ENCODE measurements at places on chromosomes 2 and 18. TPM values are rescaled to one million over a fixed set of nuclear protein-coding genes. Genes with fewer than 3 reads are reported as not detected.

The C2orf74 gene
- 39.1 TPM for total RNA-seq

- DNase-seq: no peak
Measured at GRCh38 chr2:200603972-200604371, 18.2 kb downstream of the AOX1 start.

GRCh38 chr2:79855264-79856006, 342.6 kb downstream of the CTNNA2 start:
- DNase-seq: peak; percentile 3

The TRIM43 gene
- total RNA-seq: not detected

- DNase-seq: no peak
Measured at GRCh38 chr2:8214036-8214615, 467.7 kb upstream of the ID2 start.

DNA sequence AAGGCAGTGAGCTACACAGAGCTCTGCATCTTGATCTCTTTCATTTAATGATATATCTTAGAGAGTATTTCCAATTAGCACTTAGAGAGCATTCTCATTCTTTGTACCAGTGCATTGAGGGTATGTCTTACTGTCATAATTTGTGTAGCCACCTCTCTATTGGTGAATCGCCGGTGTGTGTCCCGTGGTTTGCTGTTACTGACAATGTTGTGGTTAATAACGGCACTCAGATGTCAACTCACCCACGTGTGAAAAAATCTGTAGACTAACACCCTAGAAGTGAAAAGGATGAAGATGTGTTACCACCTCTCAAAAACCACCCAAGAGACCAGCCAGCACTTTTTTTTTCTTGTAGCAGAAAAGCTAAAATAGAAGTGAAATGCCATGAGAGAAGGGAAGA, 37.1 kb downstream of the TEX51 start:
- DNase-seq: no peak

DNA sequence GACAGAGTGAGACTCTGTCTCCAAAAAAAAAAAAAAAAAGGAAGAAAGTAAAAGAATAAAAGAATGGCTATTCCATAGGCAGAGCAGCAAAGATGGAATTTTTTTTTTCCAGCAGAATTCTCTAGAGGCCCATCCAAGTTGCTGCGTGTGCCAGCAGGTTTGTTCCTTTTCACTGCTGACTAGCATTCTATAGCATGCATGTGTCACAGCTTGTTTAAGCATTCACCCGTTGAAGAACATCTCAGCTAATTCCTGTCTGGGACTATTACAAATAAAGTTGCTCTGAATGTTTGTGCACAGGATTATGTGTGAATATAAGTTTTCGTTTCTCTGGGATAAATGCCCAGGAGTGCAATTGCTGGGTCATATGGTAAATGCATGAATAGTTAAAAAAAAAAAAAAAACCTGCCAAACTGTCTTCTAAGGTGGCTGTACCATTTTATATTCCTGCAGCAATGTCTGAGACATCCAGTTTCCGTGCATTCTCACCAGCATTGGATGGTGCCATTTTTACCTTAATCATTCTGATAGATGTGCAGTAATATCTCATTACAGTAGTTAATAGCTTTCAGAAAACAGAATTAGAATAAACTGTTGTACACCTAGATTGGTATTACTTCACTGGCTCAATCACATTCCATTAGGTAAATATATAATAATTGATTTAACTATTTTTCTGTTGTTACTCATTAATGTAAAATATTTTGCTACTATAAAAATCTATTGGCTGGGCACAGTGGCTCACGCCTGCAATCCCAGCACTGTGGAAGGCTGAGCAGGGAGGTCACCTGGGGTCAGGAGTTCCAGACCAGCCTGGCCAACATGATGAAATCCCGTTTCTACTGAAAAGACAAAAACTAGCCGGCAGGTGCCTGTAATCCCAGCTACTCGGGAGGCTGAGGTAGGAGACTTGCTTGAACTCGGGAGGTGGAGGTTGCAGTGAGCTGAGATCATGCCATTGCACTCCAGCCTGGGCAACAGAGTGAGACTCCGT, 47.5 kb upstream of the ASAP2 start:
- DNase-seq: no peak

DNA sequence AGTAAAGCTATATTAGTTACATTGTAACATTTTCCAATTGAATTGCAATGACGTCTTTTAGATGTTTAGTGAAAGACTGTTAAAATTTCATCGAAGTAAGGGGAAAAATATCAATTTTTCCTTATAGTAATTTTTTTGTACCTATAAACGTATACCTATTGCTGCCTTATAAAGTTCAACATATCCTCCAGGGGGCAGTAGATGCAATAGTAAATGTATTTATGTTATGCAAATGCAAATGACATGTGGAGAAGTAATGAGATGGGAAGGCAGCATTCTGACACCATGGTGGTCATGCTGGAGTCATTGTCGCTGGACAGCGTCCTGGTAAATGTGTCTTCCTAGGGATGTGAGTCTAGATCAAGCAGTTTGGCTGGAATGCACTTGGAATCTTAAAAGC, 38.7 kb downstream of the MSTN start:
- DNase-seq: peak; percentile 37

The TUBB8B gene
- not detected for total RNA-seq

DNA sequence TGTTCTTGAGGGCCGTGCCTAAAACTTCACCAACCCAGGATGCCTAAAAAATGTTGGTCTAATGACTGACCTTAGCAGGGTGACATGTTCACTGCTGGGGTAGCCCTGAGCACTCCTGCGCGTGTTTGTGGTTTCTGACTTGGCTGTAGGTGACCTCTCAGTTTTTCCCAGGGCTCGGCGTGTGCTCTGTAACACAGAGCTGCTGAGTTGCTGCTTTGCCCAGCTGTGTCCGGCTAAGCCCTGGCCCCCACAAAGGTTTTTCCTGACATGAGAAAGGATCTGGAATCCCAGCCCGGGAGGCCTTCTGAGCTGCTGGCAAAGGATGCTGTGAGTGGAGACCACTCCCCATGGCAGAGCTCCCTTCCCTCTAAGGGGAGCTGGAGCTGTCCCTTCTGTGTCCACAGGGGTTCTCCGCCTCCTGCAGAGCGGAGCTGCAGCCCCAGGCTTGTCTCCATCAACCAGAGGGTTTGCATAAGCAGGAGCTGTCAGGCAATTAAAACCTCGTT, 52.7 kb downstream of the CRIM1 start:
- peak; percentile 38 for DNase-seq

GRCh38 chr2:113992090-113992489, 102.2 kb downstream of the ACTR3 start:
- DNase-seq: no peak

The LRRC30 gene
- not detected for total RNA-seq

DNA sequence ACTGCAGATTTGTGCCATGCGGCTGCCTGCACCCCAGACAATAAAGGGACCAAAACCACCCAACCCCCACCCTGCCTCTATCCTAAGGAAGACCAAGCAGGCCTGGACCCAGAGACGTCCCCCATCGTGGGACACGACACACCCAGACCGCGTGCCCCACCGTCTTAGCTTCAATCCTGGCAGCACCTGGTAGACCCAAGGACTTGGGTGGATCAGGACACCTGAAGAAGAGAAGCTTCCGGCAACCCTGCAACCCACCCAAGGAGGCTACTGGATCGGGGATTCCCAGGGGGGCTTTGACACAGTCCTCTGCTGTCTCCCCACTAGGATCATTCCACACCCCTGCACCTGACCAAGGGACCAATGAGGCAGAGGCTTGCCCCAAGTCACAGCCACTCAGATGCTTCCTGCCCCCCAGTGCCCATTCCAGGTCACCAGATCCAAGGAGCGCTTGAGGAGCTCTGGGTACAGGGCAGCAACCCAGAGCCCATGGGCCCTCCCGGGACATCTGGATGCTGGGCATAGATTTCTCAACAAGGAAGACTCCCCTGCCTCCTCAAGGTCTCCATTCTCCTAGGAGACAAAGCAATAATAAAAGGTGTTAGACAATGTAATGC, 3.6 kb downstream of the ALPI start:
- no peak for DNase-seq

The FTCDNL1 gene
- 2.8 TPM for total RNA-seq

The MAPK4 gene
- total RNA-seq: not detected

DNA sequence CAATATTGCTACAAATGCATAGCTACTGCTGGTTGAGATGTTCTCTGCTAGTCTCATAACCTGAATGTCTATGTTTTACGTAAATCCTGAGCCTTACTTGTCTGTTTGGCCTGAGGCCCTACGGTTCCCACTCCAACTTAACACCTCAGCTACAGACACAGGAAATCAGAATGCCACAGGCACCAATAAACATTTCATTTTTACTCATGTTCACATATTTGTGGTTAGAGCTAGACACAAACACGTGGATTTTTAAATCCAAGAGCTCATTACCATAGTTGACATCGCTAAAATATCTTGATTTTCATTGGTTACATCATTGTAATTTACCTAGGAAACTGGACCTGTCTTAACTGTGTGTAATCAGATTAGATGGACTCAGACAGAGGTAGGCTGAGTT, 263.8 kb upstream of the CDH19 start:
- DNase-seq: no peak

DNA sequence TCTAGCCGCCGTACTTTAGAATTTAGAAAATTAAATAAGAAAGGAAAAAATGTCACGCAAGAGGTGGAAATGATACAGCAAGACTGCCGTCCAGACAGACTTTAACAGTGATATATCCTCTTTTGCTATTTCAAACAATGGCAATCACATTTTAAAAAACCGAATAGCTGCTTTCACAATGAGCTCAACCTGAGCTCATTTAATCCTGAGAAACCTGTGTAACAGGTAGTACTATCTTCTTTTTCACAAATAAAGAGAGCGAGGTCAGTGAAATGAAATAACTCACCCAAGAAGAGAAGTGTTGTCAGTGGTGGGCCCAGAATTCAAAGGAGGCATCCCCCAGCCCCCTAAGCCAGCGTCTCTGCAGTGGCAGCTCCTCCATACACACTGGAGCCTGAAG, 60.7 kb upstream of the DAPL1 start:
- DNase-seq: no peak

DNA sequence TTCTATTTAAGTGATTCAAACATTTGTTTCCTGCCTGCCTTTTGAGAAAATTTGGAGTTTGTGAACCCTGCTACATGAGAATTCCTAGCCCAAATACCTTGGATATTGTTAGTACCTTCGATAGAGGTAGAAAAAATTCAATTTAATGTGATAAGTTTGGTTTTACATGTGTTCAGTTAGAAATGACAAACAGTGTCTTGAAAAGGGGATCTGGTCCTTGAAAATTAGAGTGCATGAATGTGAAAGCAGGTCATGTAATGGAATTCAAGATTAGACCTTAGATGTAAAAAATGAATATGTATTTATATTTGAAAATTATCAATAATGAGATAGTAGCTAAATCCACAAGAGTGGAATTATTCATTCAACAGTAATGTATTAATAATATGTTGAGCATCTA, 70.5 kb downstream of the PIK3C3 start:
- DNase-seq: no peak

- peak; percentile 14 for DNase-seq
Measured at GRCh38 chr2:54041135-54041534, 70.3 kb upstream of the PSME4 start.

DNA sequence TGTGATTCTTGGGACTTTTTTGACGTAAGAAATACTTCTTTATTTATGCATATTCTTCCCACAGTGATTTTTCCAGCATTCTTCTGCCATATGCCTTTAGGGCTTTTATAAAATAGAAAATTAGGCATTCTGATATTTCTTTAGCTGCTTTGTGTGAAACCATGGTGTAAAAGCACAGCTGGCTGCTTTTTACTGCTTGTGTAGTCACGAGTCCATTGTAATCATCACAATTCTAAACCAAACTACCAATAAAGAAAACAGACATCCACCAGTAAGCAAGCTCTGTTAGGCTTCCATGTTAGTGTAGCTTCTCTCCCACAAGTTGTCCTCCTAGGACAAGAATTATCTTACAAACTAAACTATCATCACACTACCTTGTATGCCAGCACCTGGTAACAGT, 62.6 kb downstream of the EIF5B start:
- DNase-seq: no peak

DNA sequence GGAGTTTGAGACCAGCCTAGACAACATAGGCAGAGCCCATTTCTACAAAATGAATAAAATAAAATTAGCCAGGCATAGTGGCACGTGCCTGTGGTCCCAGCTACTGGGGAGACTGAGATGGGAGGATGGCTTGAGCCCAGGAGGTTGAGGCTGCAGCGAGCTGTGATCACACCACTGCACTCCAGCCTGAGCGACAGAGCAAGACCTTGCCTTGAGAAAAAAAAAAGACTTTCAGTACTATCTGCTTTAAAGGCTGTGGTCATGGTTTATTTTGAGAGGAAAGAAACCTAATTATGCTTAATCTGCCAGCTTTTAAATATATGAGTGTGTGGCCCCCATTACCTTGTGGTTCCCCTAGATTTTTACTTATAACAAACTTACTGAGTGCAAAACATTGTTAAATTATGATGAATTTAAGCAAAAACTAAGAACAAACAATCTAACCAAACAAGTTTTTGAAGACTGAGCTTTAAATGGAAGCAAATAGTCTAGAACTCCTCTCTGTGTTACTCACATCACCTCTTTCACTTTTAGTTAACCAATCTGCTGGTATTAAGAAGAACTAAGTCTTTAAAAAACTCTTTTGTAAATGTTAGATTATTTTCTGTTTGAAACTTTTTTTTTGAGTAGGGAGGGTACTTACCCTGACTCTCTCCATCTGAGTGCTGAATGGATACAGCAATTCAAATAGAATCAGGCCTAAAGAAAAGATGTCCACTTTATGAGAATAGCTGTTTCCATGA, 65.4 kb downstream of the EIF2AK3 start:
- DNase-seq: no peak

The GPR39 gene
- 0.59 TPM for total RNA-seq

GRCh38 chr2:236661762-236662110, 92.1 kb downstream of the ACKR3 start:
- DNase-seq: no peak

The HOXD13 gene
- not detected for total RNA-seq

The CNRIP1 gene
- total RNA-seq: 7.6 TPM

- no peak for DNase-seq
Measured at GRCh38 chr2:157420771-157421323, 23.0 kb downstream of the CYTIP start.

DNA sequence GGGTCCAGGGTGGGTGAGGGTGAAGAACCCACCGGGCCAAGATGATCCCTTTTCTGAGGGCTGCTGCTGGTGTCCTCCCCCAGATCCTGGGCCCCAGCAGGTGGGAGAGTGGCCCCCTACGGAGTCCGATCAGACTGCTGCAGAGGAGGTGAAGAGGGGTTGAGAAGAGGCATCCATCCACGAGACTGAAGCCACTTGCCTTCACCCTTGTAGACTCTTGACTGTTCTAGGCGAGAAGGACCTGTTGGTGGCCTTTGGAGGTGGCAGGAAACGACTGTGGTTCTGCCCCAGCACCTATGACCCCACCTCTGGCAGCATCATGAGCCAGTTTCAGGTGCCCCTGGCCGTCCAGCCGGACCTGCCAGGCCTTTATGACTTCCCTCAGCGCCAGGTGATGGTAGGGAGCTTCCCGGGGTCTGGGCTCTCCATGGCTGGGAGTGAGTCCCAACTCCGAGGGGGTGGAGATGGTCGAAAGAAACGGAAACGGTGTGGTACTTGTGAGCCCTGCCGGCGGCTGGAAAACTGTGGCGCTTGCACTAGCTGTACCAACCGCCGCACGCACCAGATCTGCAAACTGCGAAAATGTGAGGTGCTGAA, 1.5 kb downstream of the TET3 start:
- no peak for DNase-seq

The NYAP2 gene
- not detected for total RNA-seq

The ASB18 gene
- total RNA-seq: 0.24 TPM

- peak; percentile 98 for DNase-seq
Measured at GRCh38 chr2:231706731-231707624, 1.3 kb upstream of the PTMA start.

Data from myocyte (in vitro differentiated cells).